ENCODE measurements at places on chromosomes 16 and 17.

GRCh38 chr17:71217769-71218168 is 903.1 kb upstream of the SOX9 start:
- no peak for DNase-seq

DNA sequence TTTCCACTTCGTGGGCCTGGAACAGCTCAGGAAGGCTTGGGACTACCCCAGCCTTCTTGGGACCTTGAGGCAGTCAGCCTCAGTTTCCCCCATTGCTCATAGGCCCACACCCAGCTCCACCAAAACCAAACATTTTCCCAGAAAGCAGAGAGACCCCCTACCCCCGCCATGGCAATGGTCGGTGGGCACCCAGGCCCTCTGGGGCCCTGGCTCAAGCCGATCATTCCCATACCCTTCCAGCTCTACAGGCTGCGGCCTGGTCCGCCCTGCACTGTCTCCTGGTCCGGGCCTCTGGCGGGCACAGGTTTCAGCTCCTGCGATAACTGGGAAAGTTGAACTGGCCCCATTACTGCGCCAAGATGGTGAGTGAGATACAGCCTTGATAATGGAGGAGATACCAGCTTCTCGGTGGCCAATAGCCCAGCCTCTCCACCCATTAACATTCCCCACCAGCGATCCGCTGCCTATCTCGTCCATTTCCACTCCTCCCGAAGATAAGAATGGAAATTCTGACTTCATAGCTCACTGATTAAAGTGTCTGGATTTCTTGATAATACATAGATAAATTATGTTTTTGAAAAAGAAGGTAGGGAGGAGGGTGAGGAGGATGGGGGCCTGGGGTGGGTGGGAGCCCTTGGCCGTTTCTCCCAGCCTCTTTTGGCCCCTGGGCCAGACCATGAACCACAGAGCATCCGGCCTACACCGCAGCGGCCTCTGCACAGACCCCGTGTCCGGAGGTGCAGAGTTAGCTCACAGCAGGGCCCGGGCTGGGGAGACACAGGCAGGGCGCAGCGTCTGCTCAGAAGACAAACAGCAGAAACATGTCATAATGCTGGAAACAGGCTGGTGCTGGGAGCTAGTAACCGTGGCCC is 11.6 kb downstream of the ZFPM1 start:
- DNase-seq, result no peak

- no peak for DNase-seq
Observed at GRCh38 chr17:71444078-71444477, 676.7 kb upstream of the SOX9 start.

DNA sequence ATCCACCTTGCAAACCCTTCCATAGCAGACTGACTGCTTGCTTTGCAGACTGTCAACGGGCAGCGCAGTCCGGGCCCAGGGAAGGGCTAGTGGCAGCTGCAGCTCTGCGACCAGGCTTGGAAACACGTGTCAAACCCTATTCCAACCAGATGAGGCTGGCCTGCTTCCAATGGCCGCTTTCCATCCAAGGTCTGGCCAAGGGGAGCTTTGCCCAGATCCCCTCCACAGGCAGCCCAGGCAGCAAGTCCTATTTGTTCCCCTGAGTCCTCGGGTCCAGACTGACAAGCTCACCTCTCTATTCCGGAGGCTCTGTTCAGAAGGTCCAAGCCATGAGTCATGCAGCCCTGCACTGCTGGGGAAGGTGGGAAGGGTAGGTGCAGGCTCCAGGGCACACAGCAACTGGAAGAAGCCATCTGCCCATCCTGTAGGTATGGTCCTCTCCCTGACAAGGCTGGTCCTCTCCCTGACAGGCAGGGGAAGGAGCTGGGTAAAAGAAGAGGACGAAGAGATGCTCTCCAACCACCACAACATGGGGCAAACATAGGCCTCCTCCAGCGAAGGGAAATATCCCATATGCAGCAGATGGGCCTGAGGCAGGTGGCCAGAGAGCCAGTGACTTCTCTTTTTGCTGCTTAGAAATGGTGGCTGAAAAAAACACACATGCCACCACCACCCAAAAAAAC is 22.6 kb upstream of the AXIN2 start:
- DNase-seq, result peak; percentile 17

DNA sequence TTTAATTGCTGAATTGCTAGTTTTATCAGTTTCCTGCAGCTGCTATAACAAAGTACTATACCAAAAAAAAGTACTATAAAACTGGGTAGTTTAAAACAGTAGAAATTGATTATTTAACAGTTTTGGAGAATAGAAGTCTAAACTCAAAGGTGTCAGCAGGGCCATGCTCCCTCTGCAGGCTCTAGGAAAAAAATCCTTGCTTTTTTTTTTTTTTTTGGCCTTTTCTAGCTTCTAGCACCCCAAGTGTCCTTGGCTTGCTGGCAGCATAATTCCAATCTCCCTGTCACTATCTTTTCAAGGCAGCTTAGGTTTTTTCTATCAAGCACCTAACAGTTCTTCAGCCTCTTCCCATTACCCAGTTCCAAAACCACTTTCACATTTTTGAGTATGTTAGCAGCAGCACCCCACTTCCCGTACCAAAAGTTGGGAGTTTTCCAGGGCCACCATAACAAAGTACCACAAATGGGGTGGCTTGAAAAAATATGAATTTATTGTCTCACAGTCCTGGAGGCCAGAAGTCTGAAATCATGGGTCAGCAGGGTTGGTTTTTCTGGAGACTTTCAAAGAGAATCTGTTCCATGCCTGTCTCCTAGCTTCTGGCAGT is 37.4 kb downstream of the BPTF start:
- DNase-seq, result no peak

- no peak for DNase-seq
Observed at GRCh38 chr17:1720856-1721386, 3.6 kb upstream of the WDR81 start.

DNA sequence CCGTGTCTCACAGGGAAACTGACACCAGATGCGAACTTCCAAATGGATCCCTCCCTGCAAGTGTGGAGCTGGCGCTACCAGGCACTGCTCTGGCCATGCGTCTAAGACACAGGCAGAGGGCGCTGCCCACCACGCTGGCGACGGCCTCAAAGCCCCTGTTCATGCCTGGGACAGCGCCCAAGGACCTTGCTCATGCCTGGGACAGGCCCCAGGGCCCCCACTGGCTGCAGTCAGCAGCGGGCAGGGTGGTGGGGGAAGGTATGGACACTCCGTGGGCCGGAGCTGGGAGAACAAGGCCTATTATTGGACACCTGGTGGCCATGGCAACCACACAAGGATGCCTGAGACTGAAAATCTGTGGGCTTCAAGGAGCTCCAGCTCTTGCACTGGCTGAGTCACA is 8.8 kb downstream of the ZG16B start:
- DNase-seq, result no peak

DNA sequence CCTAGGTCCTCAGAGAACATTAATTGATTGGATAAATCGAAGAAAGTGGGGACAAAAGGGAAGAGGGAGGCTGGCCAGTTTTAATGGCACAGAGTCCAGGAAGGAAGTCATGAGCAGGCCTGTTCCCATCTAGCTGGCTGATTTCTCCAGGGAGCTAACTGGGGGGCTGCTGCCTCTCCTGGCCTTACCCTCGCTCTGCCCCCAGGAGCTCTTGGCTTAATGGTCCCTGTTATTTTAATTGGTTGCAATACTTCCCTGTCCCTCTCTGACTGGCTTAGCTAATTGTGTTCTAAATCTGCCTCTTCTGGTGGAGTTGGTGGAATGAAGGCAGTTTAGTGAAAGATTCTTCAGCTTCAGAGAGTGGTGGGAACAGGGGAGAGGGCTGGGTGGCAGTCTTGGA is 61.4 kb downstream of the MGAT5B start:
- no peak for DNase-seq

DNA sequence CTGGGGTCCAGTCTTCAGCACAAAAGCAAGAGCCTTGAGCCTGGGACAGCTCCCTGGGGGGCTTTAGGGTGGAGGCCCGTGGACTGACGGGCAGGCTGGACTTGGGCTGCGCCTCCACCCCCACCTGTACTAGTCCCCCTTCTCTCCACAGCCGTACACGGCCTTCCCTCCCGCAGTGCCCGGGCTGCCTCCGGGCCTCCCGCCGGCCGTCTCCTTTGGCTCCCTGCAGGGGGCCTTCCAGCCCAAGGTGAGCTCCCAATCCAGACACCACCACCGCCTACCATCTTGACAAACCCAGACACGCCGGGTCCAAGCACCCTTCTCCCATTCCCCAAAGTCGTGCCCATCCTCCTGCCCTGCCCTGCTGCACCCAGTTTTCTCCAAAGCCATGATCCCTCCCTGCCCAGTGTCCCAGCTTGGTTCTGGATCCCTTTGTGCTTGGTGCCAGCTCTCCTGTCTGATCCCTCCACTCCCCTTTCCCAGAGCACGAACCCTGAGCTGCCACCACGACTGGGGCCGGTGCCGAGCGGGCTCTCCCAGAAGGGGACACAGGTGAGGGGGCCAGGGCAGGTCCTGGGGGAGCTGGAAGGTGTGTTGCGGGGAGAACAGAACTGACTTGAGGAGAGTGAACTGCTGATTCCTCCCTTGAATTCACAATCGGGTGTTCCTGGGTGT is 7.1 kb downstream of the FBRS start:
- no peak for DNase-seq

GRCh38 chr17:76262732-76263344 is 2.3 kb upstream of the UBALD2 start:
- DNase-seq, result no peak

DNA sequence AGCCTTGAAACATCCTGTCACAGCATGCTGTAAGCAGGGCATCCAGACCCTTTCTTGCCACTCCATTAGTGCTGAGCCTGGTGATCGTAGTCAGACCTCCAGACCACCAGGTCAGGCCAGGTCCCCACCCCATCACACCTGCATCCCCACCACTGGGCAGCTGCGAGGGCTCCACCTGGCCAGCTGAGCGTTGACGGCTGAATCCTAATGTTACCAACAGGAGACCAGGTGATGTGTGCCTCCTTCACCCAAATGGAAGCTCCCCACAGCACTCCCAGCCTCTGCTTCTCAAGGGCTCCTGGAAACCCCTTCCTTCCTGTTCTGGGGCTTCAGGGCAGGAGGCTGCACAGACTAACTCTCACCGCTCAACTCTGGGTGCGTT is 189.4 kb downstream of the C16orf95 start:
- DNase-seq, result no peak

DNA sequence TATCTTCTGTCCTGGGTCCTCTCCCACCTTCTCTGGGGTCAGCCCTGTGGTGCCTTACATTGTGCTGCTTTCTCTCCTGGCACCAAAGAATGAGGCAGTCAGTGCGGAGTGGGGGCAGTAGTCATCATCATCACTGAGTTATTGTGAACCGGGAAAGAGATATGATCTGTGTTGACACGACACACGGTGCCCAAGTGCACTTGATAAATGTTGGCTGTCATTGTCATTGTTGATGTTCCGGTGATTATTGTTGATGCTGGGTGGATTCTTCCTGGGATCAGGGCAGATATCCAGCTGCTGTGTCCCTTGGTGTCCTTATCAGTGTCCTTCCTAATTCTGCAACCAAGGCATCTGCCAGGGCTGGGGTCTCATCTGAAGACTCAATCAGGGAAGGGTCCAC is 121.7 kb downstream of the ABCC6 start:
- DNase-seq, result no peak

DNA sequence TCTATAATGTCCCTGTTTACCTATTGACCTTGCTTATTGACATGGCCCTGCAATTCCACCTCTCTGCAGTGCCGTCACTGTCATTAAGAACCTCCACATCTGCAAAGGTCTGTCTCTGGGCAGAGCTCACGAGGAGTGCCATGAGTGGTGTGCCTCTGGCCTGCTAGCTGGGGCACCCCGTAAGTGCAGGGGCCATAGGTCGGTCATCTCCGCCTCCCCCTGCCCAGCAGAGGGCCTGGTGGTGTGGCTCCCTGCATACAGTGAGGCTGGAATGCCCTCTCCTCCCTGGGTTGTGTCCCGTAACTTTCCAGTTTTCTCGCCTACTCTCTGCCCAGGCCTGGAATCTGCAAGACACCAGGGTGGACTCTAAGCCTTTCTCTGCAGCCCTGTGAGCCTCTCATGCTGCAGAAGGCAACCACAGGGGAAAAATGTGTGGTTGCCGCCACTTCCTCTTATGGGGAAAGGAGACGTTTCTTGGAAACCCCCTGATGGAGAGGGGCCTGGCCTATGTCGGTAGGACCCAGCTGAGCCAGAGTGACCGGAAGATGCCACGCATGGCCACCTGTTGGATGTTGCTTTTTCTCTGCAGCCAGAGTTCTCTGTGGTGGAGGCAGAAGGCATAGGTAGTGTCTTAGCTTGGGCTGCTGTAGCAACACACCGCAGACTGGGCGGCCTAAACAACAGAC is 2.7 kb upstream of the SNX20 start:
- DNase-seq, result no peak

GRCh38 chr16:2485811-2486507 is 11.0 kb downstream of the TBC1D24 start:
- DNase-seq, result no peak

- DNase-seq, result no peak
Observed at GRCh38 chr17:50274897-50275221, 593 bp downstream of the TMEM92 start.

GRCh38 chr17:38562903-38563302 is 42.8 kb downstream of the SRCIN1 start:
- DNase-seq, result no peak

- DNase-seq, result peak; percentile 8
Observed at GRCh38 chr17:75693500-75694481, 26.7 kb downstream of the SAP30BP start.

GRCh38 chr16:50678531-50678930 is 2.6 kb downstream of the SNX20 start:
- DNase-seq, result no peak

DNA sequence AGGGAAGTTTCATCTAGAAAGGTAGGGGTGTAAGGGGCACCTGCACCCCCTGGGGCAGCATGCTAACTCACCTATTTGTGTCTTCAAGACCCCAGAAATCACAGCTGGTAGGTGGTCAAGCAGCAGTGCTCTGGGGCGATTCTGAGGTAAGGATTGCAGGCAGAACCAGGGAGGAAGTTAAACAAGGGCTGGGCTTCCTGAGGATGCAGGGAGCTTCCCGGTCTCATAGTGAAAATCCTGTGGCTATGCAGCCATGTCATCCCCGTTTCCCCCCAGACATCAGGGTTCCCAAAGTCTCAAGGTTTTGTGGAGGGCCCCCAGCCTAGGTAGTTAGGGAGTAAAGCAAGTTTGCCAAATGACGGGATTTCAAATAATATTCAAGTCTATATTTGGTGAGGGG is 78.5 kb downstream of the C16orf78 start:
- DNase-seq, result no peak

- DNase-seq, result no peak
Observed at GRCh38 chr17:74759243-74759801, 10.9 kb downstream of the NHERF1 start.

GRCh38 chr17:49287481-49287880 is 56.9 kb upstream of the PHOSPHO1 start:
- no peak for DNase-seq

- no peak for DNase-seq
Observed at GRCh38 chr16:74582970-74583369, 23.9 kb downstream of the GLG1 start.

DNA sequence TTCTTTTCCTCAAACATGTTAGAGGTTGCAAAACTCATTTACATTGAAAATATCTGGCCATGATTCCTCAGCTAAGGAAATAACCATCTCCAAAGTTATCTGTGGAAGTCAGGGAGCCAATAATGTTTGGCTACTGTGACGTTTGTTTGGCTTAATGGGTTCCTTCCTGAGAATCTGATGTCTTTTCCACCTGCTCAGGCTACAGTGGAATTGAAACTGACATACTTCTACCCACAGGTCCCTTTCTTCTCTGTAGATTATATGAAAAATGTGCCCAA is 221.1 kb upstream of the XYLT1 start:
- DNase-seq, result no peak

GRCh38 chr16:56362706-56363105 is 62.6 kb downstream of the AMFR start:
- DNase-seq, result no peak

All from NCI-H1092 (cell line).